Fibroblast of skin of right quadriceps (primary cell): ENCODE measurements at places on chromosomes 16 and 17.

DNA sequence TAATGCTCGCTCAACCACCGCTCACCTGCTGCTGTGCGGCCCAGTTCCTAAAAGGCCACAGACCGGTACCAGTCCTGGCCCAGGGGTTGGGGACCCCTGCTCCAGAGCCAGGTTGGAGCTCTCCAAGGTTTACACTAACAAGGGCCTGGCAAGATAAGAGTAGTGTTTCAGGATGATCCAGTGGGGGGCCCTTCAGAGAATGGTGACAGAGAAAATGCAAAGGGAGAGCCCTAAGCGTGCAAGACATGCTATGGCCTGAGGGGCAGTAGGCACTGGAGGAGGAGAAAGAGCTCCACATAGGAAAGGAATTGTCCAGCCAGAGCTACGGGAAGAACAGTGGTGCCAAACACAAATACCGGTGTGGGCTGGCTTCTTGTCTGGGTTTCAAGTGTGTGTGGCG lies 233.4 kb downstream of the STX8 start:
- no peak for DNase-seq

DNA sequence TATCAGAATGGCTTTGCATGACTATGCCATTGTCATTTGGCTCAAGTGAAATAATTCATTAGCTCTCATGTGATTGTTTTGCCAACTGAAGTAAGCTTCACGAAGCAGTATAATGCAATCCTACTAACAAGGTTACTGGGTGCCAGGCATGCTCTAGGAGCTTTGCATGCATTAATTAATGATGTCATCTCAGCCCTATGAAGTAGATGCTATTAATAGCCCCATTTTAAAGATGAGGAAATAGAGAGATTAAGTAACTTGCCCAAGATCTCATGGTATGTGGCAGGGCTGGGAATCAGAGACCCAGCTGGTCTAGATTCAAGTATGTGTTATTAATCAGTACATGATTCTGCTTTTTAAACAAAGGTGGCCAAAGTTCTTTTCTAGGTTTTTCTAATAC lies 14.1 kb downstream of the KRT39 start:
- DNase-seq = peak; percentile 92

DNA sequence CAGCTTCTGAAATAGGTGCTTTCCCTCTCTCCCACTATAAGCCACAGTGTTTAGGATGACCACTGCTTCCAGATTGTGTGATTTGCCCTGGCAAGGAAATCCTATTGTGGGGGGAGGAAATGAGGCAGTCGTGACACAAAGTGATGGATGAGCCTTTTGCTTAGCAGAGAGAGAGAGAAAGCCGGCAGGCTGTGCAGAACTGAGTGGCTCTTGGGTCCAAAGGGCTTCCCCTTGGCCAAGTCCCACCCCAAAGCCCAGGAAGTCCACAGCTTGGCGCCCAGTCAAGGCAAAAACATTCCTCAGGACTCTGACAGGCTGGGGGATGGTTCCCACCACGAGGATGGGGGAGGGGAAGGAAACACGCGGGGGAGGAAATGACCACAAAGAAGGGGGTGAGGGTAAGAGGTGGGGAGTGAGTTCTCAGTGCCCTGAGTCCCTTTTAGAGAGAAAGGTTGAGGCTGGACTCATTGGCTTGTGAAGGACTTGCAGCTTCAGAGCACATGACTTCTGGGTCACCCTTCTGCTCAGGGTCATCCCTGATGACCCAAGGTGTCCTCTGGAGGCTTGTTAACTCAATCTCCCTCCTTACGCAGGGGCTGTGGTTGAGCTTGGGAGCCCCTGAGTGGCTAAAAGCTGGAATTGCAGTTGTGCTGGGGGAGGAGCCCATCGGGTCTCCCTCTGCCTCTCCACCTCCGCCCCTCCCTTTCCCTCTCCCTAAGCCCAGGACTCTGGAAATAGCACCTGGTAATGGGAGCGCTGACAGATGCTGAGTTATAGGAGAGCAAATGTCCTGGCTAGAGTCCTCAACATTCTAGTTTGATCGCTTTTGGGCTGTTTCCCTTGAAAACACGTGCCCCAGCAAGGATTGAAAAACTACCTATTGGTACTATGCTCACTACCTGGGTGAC lies 10.3 kb upstream of the MSL1 start:
- DNase-seq = peak; percentile 91

DNA sequence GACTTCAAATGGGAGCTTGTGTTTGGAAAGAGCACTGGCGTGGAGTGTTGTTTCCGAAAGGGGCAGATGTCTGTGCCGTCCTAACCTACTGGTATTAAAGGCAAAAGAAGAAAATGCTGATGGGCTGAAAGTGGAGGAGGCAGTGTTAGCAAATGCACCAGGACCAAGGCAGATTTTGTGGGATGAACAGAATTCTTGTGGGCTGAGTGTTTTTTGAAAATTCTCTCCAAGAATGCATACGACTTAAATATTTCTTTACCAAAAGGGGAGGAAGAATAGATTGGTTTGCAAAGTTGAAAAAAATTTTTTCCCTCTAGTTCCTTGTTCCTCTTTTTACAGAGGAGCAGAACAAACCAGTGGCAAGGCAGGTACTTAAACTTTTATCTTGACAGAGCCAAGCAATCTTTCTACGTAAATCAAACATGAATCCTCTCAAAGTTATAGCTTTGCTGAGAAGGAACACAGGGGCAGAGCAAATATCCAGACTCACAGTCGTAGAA lies 16.8 kb downstream of the MARCHF10 start:
- peak; percentile 95 for DNase-seq

- no peak for DNase-seq
Observed at GRCh38 chr16:55392701-55393100, 68.7 kb downstream of the IRX6 start.

DNA sequence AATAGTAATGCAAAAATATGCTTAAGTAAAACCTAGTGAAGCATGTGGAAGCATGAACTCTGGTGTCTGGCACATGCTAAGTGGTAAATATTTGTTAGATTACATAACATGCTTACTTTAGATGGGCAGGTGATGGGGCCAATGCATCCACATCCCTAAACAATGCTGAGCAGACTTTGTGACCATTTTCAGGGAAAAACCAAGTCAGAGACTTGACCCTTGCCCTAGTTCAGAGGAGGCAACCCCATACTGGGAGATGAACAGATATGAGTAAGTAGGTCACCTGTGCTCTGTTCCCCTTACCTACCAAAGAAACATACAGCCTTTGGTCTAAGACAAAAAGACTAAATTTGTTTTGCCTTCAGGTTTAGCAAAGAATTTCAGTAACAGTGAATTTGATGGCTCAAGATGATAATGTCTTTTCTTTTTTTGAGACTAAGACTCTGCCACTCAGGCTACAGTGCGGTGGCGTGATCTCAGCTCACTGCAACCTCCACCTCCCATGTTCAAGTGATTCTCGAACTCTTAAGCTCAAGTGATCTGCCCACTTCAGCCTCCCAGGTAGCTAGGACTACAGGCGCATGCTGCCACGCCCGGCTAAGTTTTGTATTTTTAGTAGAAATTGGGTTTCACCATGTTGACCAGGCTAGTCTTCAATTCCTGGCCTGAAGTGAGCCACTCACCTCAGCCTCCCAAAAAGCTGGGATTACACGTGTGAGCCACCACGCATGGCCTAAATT lies 91.4 kb downstream of the HIC1 start:
- no peak for DNase-seq

DNA sequence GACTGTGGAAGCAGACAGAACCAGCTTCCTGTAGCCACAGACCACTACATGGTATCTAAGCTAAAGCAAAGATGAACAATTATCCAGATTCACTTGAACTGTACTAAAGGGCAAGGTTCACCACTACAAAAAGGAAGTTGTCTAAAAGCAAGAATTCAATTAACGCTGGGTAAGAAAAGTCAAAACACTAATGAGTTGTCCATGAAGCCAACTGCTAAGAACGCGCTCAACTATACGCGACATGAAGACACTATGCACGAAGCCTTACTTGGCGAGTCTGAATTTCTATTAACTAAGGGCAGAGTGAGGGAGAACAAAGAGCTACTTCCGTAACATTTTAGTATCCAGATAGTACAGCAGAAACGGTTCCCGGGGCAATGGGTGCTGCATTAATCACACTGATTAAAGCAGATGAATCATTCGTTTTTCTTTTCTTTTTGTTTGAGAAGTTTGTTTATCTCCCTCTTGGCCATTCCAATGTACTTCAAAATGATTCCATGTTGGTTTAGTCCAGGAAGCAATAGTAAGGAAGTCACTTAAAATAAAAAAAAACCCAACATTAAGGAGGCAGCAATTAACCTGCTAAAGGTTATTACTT lies 2.8 kb upstream of the RPS15A start:
- no peak for DNase-seq

GRCh38 chr16:62240722-62241121 lies 204.5 kb upstream of the CDH8 start:
- DNase-seq = no peak

DNA sequence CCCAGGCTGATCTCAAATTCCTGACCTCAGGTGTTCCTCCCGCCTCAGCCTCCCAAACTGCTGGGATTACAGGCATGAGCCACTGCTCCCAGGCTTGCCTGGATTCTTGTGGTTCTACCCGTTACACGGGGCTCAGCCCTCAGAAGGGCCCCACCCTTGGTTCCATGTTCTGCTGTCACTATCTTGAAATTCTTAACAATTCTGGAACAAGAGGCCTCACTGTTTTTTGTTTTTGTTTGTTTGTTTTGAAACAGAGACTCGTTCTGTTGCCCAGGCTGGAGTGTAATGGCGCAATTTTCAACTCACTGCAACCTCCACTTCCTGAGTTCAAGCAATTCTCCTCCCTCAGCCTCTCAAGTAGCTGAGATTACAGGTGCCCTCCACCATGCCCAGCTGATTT lies 96.6 kb downstream of the CACNG3 start:
- no peak for DNase-seq

DNA sequence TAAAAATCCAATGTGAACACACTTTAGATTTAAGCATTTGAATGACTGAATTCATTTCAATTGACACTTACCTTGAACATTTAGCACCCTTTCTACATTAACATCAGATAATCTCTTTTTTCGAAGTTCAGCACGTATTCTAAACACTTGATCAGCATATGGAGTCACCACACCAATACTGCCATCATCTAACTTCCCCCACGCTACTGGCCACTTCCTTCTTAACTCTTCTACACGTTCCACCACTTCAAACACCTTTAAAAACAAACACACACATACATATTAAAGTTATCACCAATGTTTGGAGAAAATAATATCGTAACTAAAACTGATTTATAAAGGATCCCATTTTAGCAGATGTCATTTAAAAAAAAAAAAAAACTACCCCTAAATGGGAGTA lies 93.5 kb downstream of the CACNG1 start:
- no peak for DNase-seq

DNA sequence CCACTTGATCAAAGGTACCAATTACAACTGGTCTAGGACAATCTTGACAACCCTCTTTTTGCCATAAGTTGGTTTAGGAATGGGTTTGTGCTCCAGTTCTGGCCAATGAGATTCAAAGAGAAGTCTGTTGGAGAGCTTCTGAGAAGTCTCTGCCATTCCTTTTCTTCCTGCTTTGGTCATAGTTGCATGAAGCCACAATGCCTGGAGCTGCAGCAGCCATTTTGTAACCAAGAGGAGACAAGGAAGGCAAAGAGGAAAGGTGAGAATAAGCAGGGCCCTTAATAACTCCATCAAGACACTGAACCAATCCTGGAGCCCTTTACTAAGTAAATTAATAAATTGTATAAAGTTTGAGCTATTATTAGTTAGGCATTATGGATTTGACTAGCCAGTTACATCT lies 3.4 kb upstream of the C17orf50 start:
- DNase-seq = no peak

DNA sequence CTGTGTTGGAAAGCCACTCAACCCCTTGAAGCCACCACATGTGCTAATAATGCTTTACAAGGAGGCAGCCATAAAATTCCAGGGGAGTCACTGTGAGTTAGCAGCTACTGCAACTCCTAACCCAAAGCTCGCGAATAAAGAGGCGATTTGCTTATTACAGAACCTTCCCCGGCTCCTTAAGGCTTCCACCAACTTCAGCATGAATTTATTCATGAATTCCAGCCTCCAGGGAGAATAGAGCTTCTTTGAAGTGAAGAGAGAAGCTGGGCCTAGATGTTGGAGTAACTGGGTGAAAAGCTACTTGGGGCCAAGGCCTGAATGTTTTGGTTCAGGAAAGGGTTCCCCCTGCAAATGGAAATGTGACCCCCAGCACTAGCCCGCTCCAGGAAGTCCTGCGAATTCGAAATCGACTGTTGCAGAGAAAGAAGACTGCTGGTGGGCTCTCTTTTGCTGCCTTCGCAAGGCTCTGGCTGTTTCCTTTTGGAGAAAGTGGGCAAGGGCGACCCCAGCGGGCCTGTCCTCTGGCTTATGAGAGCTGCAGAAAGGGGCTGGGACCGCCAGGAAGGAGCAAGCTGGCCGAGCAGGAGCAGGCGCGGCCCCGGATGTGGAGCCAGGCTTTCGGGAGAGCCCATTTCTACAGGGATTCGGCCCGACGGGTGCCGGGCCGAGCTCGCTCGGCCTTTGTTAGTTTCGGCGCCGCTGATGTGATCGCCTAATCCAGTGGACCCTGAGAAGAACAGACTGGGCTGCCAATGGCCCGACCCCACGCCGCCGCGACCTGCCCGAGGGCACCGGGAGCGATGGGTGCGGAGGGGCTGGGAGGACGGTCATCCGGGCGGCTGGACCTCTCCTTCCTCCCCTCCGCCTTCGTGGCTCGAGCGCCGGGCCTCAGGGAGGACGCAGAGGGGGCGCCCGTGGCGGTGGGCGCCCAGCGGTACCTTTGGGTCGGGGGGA lies 7.6 kb downstream of the CBX8 start:
- no peak for DNase-seq

GRCh38 chr16:67137605-67138004 lies 13.2 kb downstream of the B3GNT9 start:
- no peak for DNase-seq

DNA sequence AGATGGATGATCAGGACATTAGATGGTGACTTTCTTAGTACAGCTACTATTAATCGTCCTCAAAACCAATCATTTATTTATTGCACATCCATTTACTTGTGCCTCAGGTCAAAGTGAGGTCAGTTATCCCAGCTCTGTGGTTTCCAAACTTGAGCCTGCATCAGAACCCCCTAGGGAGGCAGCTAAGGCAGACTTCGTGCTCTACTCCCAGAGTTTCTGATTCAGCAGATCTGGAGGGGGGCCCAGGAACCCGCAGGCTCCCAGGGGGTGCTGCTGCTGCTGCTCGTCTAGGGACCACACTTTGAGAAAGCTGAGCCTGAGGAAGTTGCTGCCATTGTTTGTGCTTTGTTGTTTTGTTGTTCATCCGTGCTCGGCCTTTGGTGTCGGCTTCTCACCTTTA lies 44.0 kb upstream of the CLEC18B start:
- DNase-seq = no peak

- no peak for DNase-seq
Observed at GRCh38 chr17:51319186-51319585, 58.8 kb downstream of the UTP18 start.

- DNase-seq = no peak
Observed at GRCh38 chr17:49480836-49481615, 14.1 kb upstream of the NGFR start.

GRCh38 chr17:27596096-27596495 lies 34.9 kb upstream of the LGALS9 start:
- no peak for DNase-seq

GRCh38 chr16:59319871-59320270 lies 585.8 kb upstream of the GOT2 start:
- no peak for DNase-seq

GRCh38 chr16:83793179-83793578 lies 14.6 kb upstream of the HSBP1 start:
- DNase-seq = no peak

- peak; percentile 38 for DNase-seq
Observed at GRCh38 chr16:64621616-64622015, 500.2 kb downstream of the CDH11 start.
